Suprapubic skin (tissue), 4 donors: ENCODE measurements at places on chromosomes 2 and 18. TPM values are rescaled to one million over a fixed set of nuclear protein-coding genes. Genes with fewer than 3 reads are reported as not detected.

Gene C1GALT1C1L
- total RNA-seq, result 0.44 TPM

Gene INPP5D
- total RNA-seq, result 18.7 TPM

Gene EDAR
- 2.4 TPM for total RNA-seq

Gene SULT1C4
- total RNA-seq, result not detected

- DNase-seq, result no peak
Measured at GRCh38 chr2:182410120-182410519, 16.7 kb downstream of the PDE1A start.

GRCh38 chr2:161432107-161432506 lies 16.0 kb downstream of the TBR1 start:
- no peak for DNase-seq

DNA sequence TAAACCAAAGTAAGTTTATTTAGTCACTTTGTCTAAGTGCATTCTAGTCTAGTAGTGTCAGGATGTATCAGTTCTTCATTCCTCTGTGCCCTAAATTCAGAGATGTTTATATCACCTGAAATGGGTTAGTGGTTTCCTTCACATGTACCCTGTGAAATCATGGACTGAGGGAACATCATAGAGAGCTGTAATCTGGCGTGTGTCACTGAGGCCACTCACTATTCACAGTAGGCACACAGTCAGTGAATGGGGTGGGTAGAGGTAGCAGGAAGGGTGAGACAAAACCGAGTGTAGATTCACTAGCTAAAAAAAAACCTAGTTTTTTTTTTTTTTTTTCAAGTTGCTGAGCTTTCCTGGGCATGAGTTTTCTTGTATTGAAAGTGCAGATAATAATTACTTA lies 5.6 kb downstream of the KIF5C start:
- no peak for DNase-seq

DNA sequence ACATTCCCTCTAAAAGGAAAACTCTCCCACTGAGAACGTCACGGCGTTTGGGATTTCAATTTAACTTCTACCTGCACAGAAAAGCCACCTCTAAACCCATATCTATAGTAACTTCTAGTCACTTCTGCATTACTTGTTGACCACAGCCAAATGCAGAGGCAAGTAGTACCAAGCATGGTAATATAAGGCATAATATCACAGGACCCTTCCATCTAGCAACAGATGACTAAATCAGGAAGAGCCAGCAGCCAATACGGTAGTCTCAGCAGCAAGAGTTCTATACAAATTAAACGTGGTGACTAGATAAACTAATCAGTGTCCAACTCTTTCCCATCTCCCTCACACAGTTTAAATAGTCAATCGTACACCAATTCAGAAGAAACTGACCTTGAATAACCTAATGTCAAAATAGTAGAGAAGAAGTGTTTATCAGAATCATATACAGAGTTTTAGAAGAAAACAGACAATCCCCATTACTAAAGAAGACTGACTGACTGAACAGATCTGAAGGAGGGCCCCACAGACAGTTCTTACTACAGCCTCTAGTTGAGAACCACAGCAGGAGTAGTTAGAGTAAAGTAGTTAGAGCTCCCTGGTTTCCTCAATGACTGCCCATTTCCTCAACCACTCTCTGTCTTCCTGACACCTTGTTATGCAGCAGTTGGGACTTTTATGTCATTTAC lies 30.0 kb downstream of the MEMO1 start:
- no peak for DNase-seq
